ENCODE measurements at places on chromosomes 2 and 18. TPM values are rescaled to one million over a fixed set of nuclear protein-coding genes. Genes with fewer than 3 reads are reported as not detected.

GRCh38 chr2:25582077-25582830 lies 91.1 kb downstream of the DTNB start:
- peaks cover 24% of the 10 kb centered on the region for H3K4me1 ChIP-seq
- H3K36me3 ChIP-seq: peaks cover 2% of the 10 kb centered on the region
- H3K27me3 ChIP-seq: no peaks in the 10 kb centered on the region
- no peak overlapping the region for H3K27ac ChIP-seq
- DNase-seq: no peak
- no peak overlapping the region for H3K4me3 ChIP-seq

- no peak for DNase-seq
- H3K27me3 ChIP-seq: no peaks in the 10 kb centered on the region
- H3K27ac ChIP-seq: no peak overlapping the region
- no peaks in the 10 kb centered on the region for H3K4me1 ChIP-seq
Measured at GRCh38 chr2:109384308-109385271, 229.2 kb downstream of the SEPTIN10 start.

- peaks cover 51% of the 10 kb centered on the region for H3K27me3 ChIP-seq
- no peaks in the 10 kb centered on the region for H3K36me3 ChIP-seq
- H3K4me3 ChIP-seq: no peak overlapping the region
- DNase-seq: peak; percentile 14
Measured at GRCh38 chr2:32947076-32947483, 327 bp downstream of the LTBP1 start.

DNA sequence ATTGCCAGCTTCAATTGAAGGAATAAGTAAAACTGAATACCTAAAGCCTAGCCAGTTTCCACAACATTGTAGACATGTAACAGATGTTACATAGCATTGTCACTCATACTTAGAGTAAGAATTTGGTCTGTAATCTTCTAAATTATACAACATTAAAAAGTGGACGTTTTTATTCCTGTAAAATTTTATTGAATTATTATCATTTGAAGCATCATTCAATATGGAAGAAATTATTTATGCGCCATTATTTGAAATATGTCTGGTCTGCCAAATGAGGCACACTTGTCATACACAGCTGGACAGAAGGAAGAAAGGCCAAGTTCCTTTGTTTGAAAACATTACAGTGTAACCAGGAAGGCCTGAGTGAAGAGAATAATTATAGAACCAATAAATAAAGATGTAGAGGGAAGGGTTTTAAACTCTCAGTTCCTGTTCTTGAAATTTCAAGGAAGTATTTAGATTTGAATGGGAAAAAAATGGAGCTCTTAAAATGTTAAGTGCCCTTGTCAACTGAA lies 575.5 kb downstream of the LRRTM4 start:
- no peaks in the 10 kb centered on the region for H3K27me3 ChIP-seq
- no peak overlapping the region for H3K27ac ChIP-seq
- no peaks in the 10 kb centered on the region for H3K4me1 ChIP-seq
- no peak for DNase-seq
- H3K4me3 ChIP-seq: no peak overlapping the region

ID2 gene
- total RNA-seq: 250 TPM

DNAH6 gene
- total RNA-seq: 1.5 TPM

LRATD1 gene
- total RNA-seq: not detected

LRRTM4 gene
- total RNA-seq: not detected

DNA sequence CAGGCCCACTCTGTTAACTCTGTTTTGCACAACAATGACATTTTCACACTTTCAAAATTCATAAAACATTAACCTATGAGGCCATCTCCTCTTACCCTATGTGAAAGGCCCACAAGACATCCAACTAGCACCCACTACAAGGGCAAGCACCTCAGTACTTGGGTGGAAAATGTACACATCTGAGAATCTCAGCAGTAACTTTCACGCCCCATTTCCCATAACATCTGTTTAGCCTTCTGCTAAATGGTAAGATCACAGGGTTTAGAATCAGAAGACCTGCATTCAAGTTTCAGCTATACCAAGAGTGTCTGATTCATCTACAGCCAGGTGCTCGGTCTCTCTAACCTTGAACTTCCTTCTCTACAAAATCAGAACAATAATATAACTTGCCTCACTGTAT lies 89.2 kb downstream of the SP100 start:
- H3K27ac ChIP-seq: no peak overlapping the region
- no peaks in the 10 kb centered on the region for H3K27me3 ChIP-seq
- no peak overlapping the region for H3K4me3 ChIP-seq
- H3K36me3 ChIP-seq: peaks cover 13% of the 10 kb centered on the region
- DNase-seq: no peak
- H3K4me1 ChIP-seq: peaks cover 30% of the 10 kb centered on the region

DNA sequence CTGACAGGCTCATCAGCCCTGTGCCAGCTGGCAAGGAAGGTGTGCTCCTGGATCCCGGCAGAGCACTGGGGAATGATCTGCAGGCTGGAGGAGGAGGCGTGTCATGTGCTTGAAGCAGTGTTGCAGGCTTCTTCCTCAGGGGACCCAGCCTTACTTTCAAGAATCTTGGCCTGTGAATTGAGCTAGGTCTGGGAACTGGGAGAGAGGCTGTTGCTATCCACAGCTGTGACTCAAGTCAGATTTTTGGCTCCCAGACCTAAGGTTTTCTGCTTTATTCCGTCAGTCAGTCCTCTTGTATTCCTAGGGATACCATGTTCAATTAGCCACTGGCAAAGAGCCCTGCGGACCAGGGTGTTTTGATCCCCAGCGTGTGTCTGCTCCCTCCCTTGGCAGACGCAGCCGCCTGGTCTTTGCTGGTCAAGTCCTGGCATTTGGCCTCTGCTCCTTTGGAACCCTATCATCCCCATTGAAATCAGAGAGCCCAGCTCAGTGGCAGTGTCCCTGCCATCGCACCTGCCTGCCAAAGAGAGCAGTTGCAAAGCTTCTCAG lies 32.4 kb downstream of the ASB1 start:
- H3K27me3 ChIP-seq: no peaks in the 10 kb centered on the region
- no peaks in the 10 kb centered on the region for H3K36me3 ChIP-seq
- DNase-seq: no peak
- H3K27ac ChIP-seq: no peak overlapping the region
- H3K4me1 ChIP-seq: no peaks in the 10 kb centered on the region
